ENCODE measurements at places on chromosomes 6 and 20. TPM values are rescaled to one million over a fixed set of nuclear protein-coding genes. Genes with fewer than 3 reads are reported as not detected.
A peak's percentile ranks its signal among the peaks of the same experiment; 100 is the strongest.

PDYN gene
- not detected for total RNA-seq

CFAP61 gene
- 0.41 TPM for total RNA-seq

DNMT3B gene
- 1.8 TPM for total RNA-seq

BPIFB2 gene
- total RNA-seq, result not detected

CRISP3 gene
- not detected for total RNA-seq

DNA sequence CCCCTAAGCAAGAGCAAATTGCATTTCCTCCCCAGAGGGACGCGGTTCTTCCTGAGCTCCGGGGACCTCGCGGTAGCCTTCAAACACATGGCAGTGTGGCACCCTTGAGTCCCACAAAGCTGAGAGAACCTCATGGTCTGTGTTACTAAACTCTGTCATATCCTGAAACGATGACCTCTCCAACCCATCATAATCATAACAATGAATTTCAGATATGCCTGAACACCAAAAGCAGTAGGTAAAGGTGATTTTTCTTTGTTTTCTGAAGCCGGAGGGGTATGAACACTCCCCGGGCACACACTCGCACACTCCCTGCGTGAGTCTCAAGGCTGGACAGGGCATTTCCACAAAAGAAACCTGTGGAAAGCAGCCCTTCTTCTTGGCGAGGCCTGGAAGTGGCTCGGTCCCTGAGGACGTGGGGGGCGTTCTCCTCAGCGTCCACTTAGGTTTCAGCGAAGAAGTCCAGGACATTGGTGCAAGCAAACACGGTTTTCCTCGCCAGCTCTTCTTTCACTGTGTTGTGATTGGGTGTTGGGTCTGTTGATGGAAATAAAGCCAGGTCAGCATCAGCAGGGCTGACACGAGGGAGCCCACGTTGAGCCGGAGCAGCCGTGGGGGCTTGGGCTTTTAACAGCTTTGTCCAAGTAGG lies 183.4 kb downstream of the ERMARD start:
- no peak for DNase-seq

- DNase-seq, result no peak
Measured at GRCh38 chr6:79526897-79527296, 10.3 kb downstream of the LCA5 start.

DNA sequence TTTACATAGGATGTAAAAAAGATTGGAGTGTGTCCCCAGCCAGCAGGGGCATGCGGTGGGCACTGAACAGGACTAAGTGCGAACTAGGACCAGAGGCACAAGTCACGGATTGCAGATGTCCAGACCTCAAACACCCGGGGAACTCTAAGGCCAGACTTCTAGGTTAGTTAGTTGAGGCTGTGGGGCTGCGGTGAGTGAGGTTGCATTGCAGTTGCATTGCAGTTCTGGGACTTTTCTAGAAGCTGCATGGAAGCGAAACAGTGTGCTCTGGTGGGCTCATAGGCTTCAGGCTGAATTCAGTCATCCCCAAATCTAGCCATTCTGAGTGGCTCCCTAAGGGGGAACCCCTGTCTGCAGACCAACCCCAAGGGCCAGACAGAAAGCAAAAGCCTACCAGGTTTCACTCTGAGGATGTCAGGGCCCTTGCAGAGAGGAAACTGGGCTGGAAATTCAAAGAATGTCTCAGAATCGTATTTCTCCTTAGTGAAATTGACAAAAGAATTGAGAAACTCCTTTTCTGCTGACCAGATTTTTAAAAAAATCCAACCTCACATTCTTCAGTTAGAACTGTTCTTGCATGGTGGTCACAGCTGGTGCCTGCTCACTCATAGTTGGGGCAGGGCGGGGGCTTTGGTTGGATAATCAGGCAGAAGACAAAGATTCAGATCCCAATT lies 182.8 kb downstream of the ZDHHC14 start:
- DNase-seq, result peak; percentile 93

DNA sequence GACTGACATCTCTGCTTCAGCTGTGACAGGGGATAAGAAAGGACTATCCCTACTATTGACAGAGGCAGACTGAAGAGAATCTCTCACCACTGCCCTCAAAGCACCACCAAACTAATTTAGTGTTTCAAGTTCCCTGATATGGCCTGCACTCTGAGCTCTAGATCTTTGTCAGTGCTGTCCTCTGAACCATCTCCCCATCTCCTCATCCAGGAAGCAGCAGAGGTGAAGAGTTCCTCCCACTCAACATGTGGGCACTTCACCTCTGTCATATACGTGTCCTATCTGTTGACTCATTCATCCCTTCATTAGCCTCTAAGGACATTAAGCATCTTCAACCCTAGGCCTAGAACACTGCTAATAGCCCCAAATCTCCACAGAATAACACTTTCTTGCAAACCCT lies 14.1 kb downstream of the FAM210B start:
- DNase-seq, result no peak

DNA sequence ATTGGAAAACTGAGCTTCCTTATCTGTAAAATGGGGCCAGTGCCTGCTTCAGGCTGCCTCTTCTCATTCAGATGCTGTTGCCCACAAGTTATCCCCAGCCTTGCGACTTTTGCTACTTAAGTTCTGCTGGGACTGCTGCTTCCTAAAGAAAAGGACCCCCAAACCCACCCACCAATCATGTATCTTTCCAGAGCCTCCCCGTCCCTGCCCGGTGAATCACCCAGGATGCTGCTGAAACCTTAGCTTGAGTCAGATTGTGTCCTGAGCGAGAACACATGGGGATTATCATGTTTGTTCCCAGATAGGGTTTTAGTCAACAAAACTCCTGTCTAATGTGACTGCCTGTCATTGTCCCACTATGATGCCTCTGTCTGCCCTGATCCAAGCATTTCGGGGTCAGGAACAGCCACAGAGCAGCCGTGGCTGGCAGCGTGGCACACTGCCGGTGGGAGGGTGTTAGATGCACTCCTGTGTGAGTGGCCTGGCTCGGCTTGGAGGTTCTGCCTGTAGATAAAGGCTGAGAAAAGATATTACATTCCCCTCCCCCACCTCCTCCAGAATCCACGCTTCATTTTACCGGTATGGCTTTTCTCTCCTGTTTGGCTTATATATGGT lies 79.9 kb downstream of the TOX2 start:
- no peak for DNase-seq

- no peak for DNase-seq
Measured at GRCh38 chr6:160005861-160006540, 37.1 kb downstream of the IGF2R start.

- no peak for DNase-seq
Measured at GRCh38 chr6:121285041-121285440, 49.2 kb downstream of the TBC1D32 start.

DNA sequence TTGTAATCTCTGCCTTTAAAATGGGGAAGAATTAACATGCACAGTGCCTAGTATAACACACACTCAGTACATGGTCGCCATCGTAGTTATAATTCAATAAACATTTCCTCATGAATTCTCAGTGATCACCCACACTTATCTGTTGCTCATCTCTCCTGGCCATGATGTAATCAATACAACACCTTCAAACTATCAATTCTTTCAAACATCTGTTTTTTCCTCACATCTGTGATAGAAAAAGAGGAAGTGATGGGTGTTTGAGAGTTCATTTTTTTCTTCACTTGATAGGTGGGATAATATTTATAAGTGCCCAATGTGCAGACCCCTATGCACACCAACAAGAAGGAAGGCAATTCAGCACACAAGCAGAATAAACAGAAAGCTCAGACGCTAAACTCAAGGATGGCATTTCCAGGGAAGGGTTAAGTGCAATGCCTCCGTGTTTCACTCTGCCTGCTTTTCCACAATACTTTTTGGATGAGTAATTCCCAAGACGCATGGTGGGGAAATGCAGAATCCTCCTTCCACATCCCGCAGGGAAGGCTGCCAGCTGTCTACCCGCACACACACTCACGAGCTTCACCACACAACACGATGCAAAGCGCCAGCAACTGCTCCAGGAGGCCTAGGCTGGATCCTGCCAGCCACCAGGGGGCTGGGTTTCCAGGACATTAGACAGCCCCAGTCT lies 100.3 kb downstream of the GMPR start:
- no peak for DNase-seq
